ENCODE measurements at places on chromosomes 7 and 10. TPM values are rescaled to one million over a fixed set of nuclear protein-coding genes. Genes with fewer than 3 reads are reported as not detected.

The BTBD16 gene
- total RNA-seq = not detected

DNA sequence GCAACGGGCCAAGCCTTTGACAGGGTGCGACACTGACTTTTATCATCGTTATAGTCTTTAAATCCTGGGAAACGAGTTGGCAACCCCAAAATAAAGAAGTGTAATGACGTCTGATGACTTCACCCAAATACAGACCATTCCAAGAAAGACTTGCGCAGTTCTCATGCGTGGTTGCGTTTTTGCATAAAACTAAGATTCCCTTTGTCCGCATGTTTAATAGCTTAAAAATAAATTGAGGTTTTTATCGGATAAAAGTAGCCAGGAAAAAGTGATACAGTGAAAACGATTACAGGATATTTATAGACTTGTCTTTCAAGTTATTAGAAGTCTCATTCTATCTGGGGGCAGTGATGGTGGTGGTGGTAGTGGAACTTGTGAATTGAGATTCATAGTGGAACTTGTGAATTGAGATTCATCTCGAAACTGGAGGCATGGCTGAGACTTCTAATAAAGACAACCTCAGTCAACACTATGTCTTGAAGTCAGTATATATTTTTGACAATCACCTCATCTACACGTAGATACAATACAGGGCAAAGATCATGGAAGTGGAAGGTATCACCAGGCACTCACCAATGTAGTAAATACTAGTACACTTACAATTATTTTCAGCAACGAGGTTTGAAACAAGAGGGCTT, 1.2 kb upstream of the NAMPT start:
- no peak for DNase-seq

GRCh38 chr10:60611291-60611747, 167.0 kb upstream of the CDK1 start:
- peak; percentile 81 for DNase-seq

GRCh38 chr7:88344956-88345832, 38.5 kb upstream of the STEAP4 start:
- peak; percentile 13 for DNase-seq

DNA sequence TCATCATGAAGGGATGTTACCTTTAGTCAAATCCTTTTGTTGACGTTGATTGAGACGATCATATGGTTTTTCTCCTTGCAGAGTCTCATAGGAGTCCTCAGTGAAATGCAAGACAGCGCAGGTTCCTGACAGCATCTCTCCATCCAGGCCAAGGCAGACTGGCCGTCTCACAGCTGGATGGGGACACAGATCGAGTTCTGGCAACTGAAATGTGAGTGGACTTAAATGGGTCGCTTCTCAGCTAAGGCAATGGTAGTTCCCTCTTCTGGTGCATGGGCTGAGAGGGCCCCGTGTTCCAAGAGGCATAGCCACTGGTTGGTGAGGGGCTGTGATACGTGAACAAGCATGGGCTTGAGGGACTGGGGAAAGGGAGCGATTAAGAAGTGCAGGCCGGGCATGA, 99.3 kb upstream of the CPXM2 start:
- DNase-seq = no peak

The SORCS3 gene
- total RNA-seq = not detected

GRCh38 chr10:72736176-72736827, 44.4 kb downstream of the MCU start:
- no peak for DNase-seq

DNA sequence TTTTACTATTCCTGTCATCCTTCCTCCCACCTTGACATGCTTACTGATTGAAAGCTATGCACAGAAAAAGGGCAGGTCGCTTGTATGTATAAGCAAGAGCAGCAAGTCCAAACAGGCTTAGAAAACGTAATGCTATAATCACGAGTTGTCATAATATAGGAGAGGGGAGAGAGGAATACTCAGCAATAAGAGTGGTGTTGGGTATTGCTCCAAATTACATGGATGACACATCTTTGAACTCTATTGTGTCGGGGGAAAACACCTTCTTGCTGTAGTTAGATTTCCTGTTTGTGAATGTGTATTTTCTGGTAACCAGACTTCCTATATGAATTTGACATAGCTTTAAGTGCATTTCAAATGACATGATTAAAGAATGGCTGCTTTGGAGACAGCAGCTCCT, 7.5 kb downstream of the MET start:
- peak; percentile 66 for DNase-seq

DNA sequence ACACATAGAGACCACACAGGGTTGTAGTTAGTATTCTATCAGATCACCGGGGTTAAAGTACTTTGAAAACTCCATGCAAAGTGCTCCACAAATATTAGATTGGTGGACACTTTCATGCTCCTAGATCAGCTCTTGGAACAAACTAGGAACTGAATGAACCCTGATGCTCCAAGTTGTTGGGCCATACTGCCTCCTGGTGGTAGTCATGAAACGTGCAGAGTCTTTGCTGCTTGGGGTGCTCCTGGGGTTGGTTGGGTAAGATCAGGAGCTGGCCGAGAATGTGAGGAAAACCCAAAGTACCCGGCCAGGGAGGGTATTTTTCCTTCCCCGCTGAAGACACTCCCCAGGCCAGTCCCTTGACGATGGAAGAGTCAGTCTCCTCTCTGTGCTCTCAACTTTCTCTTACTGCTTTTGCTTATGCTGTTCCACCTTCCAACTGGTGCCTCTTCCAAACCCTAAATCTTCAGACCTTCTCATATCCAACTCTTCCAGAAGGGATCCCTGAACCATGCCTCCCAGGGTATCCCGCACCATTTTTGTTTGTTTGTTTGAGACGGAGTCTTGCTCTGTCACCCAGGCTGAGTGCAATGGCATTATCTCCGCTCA, 918 bp upstream of the RPEL1 start:
- peak; percentile 65 for DNase-seq

- no peak for DNase-seq
Observed at GRCh38 chr7:24425664-24426063, 141.7 kb downstream of the NPY start.

- no peak for DNase-seq
Observed at GRCh38 chr7:37070471-37070870, 346.2 kb upstream of the AOAH start.

DNA sequence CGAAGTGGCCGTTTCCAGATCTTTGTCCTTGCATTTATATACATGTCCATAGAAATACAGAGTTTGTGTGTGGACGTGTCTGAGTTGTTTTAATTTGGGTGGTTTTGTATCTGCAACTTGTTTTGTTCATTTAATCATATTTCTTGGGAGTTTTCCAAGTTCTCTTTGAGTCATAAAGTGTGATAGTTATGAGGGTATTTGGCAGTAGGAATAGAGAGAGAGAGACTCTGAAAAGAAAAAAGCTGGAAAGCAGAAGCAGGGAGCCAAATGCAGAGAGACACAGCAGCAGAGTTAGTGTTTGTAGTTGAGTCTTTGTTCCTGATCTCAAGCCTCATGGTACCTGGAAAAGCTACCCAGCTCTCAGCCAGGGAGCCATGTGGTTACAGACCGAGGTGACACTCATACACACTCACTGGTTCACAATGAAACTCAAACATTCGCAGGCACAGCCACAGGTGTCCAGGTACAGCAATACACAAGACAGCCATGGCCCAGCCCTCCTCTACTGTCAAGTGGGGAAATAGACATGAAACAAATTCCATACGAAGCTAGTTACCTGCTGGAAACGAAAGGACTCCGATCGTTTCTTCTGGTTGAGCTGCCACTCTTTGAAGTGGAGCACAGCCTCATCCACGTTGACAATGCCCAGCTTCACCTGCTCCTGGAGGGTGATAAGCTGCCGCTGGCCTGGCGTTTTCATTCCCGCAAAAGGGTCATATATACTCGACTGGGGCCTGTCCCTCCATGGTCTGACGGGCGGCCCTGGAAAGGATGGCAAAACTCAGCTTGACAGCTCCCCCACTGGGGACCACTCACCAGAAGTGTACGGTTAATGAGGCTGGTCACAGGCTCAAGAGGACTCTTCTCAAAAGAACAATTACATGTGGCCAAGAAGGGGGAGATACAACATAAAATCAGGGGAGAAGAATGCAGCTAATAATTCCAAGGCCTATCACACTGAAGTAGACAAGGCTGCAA, 33.3 kb upstream of the TM9SF3 start:
- DNase-seq = no peak

The TAS2R41 gene
- not detected for total RNA-seq

The PRKAR2B gene
- 7.7 TPM for total RNA-seq

- no peak for DNase-seq
Observed at GRCh38 chr7:67823345-67823744, 826.7 kb downstream of the TYW1 start.

- DNase-seq = no peak
Observed at GRCh38 chr7:16061630-16062029, 359.7 kb downstream of the CRPPA start.

GRCh38 chr10:2202401-2202800, 465.1 kb upstream of the ADARB2 start:
- DNase-seq = peak; percentile 39

The DOCK4 gene
- total RNA-seq = 17.2 TPM

The PBLD gene
- 0.86 TPM for total RNA-seq

The NKX2-3 gene
- total RNA-seq = not detected

DNA sequence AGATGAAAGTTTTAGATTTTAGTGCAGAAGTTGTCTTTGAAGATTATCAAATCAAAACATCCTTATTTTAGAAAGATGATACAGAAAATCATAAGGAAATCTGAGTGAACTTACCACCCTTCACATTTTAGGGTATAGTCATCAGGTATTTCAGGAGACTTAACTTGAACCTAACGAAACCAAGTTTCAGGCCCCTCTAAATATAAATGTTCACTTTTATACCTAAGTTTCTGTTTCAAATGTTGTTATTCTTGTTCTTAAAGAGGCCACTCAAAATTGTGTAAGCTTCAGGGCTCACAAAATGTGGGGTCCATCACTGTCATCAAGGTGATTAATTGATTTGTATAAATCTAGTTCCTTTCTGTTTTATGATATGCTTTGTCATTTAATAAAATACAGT, 216.2 kb downstream of the KIAA1217 start:
- DNase-seq = no peak

The ZNF518A gene
- total RNA-seq = 6.6 TPM

DNA sequence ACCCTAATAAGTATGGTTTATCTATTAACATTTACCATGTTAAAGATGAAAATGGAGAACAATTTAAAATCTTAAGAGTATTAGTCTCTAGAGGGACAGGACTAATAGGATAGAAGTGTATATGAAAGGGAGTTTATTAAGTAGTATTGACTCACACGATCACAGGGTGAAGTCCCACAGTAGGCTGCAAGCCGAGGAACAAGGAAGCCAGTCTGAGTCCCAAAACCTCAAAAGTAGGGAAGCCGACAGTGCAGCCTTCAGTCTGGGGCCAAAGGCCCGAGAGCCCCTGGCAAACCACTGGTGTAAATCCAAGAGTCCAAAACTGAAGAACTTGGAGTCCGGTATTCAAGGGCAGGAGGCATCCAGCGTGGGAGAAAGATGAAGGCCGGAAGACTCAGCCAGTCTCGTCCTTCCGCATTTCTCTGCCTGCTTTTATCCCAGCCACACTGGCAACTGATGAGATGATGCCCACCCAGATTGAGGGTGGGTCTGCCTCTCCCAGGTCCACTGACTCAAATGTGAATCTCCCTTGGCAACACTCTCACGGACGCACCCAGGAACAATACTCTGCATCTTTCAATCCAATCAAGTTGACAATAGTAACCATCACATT, 140.8 kb upstream of the FAM20C start:
- no peak for DNase-seq

DNA sequence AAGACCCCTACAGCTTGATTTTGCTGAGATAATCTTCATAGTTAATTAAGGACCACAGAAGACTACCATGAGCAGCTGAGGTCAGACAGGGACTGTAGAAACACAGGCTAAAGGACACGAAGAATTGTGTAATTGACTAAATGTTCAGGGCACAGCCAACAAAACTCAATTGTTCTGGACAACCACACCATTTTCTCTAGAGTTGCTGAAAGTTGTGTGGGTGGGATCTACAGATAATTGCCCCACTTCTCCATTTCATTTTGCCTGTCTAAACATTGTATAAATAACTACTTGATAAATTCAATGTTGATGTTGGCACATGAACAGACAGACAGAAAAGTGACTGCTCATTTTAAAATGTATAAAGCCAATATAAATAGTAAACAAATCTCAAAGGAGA, 39.0 kb upstream of the SLC16A12 start:
- DNase-seq = peak; percentile 9

The C10orf62 gene
- total RNA-seq = not detected

GRCh38 chr7:156753229-156753560, 112.6 kb downstream of the RNF32 start:
- no peak for DNase-seq

The OR2A12 gene
- not detected for total RNA-seq

GRCh38 chr7:9782275-9782674, 1191.4 kb upstream of the PHF14 start:
- no peak for DNase-seq

- DNase-seq = peak; percentile 53
Observed at GRCh38 chr7:16982640-16983350, 101.0 kb upstream of the AGR3 start.

DNA sequence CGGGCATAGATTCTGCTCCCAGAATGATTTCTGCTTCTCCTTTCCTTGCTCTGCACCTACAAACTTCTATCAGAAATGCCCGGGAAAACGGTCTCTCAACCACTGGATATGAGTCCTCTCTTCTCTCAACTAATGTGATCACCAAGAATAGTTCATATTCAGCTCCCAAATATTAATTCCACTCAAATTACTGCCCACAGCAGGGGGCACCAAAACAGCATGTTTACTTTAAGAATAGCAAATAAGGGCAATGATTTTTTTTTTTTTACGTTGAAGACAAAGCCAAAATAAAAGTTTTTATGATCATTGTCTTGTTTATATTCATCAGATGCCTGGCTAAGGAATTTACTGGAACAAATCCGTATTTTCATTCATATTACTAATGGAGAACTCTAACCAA, 94.9 kb upstream of the PRSS1 start:
- no peak for DNase-seq

DNA sequence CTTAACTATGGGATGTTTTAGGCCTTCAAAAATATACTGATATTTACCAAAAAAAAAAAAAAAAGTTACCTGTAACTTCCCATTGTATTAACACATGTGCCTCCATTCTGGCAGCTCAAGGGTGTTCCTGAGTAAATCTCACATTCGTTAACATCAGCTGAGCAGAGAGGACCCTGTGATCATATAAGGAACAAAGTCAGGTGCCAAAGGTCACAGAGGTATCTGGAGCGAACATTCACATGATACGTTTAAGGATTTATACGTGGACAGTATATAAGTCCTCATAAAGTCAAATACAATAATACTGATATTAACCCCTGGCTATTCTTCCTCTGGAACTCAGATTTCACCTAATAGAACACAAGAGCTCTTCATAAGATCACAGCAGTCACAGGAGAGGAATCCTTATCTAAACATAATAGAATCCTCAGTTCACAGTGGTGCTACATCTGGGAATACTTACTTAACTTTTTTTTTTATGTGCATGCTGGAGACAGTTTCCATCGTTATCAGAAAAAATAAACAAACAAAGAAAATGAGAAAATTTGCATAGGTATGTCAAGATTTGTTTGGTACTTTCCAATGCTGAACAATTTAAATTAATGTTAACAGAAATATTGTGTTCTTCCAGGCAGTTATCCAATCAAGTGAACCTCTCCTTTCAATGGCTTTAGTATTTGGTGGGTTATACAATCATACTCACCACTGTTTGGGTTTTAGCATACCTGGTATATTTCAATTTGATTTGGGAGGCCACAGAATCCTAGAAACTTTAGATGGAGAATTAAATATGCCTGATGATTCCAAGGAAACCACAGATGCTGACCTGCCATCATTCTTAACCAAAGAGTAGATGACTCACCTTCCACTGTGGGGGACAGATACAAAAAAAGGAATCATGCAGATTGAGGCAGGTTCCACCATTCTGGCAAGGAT, 6.6 kb downstream of the CUBN start:
- DNase-seq = peak; percentile 75

The ERLIN1 gene
- total RNA-seq = 28.5 TPM

GRCh38 chr7:41219276-41219675, 483.6 kb downstream of the INHBA start:
- peak; percentile 47 for DNase-seq

Data from Daoy (cell line).